ENCODE measurements at places on chromosomes 1 and 21.

GRCh38 chr1:196651079-196651478 is 764 bp upstream of the CFH start:
- no peak for DNase-seq

DNA sequence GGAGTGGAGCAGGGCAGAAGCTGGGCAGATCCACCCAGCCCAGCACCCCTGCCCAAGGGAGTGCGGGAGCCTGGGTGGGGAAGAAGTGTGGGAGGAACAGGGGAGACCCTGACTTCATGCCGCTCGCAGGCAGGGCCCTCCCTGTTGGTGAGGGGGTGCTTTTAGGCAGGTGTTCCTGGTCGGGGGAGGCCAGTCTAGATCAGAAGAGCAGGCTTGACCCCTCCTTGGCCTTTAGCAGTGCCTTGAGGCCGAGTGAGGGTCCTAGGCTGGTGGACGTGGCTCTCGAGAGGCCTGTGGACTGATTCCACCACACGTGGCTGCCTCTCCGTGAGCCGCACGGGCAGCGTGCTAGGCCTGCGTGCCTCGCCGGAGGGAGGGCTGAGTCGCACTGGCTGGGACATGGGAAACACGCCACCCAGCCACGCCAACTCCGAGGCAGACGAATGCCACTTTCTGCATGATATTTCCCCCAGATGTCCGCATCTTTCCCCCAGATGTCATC is 19.4 kb upstream of the COL18A1 start:
- no peak for DNase-seq

GRCh38 chr1:179296356-179297104 is 2.9 kb downstream of the SOAT1 start:
- no peak for DNase-seq

DNA sequence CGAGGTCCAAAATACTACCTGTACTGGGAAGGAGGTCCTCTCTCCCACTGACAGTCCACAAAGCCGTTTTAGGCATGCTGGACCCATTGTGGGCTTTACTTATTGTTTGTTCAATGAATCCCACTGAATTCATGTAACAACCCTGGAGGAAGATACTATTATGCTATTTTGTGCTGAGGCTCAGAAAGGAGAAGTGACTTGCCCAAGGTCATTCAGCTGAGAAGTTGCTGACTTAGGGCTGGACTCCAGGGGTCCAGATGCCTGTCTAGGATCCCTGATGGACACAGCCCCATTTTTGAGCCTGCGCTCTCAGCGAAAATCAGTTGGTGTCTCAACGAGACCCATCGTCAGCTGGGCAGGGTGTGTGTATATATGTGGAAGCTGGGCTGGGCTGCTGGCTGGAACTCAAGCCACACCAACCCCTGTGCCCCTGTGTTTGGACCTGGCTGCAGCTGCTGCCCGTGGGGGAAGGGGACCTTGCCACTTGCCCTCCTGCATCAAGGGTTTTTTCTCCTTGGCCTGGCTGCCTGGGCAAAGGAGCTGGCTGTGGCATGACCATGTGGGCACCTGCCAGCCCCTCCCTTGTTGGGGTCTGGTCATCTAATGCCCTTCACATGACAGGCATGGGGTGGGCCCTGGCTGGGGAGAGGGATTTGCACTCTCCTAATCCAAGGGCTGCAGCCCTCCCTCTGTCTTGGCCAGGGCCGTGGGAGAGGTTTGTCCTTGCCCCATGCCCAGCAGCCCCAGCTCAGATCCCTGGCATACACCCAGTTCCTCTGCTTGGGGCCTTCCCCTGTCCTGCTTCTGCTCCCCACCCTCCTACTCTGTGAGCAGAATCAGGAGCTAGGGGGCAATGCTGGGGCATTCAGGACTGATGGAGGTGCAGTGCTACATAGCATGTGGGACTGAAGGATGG is 15.0 kb downstream of the KCNQ4 start:
- DNase-seq = no peak

GRCh38 chr1:230641346-230641745 is 935 bp upstream of the COG2 start:
- DNase-seq = no peak

DNA sequence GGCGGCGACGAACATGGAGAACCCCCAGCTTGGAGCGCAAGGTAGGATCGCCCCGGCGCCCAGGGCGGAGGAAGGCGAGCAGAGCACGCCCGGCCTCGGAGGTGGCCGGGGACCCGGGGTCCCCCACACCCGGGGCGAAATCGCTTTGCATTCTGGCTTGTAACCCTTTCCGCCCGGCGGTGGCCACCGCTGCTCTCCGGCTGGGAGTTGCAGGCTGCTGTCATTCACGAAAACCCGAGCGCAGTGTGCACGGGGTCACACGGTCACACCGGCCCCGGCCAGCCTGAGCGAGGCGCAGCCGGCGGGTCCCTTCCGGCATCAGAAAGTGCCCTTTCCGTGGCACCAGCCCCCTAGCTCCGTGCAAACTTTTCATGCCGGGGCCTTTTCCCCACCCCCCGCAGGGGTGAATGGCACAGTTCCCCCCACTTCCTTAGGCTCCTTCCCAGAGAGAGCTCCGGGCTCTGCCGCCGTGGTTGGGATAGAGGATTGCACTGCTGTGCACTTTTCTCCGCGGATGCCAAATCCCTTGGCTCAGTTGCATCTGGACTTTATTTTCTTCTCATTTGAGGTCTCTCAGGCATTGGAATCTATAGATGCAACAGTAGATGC is 802 bp downstream of the KAZN start:
- no peak for DNase-seq

DNA sequence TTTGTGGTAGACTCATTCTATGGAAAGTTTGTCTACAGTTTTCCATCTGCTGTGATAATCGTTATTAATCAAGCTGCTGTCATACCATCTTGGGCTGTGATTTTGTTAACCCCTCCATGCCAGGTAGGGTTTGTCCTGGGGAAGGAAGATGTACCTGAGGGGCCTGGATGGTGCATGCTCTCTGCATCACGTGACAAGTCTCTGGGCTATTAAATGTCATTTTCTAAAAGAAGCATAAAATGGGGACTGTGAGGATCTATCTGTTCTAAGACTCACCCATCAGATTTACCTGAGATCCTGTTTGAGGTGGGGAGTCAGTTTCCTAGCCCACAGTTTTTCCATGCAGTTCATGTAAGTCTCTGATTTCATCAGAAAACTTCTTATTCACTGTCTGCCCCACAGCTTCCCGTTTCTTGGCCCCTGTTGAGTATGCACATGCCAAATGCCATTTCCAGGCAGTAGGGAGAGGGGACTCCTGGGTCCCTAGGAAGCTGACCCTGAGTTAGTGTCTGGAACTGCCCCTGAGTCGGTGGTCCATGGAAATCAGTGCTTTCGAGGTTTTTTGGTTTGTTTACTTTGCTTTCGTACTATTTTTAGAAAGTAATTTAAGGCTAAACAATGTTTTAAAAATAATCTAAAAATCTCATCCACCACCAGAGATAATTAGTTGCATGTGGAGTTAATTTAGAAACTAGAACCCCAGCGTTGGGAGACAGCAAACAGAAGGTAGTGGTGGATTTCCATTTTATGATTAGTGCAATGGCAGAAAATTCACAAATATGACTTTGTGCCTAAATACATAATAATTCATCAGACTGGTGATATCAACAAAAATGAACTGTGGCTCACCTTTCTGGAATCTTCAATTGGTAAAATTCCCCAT is 46.7 kb downstream of the ZBTB18 start:
- DNase-seq = no peak

GRCh38 chr21:44478124-44478800 is 23.0 kb downstream of the LRRC3 start:
- no peak for DNase-seq

DNA sequence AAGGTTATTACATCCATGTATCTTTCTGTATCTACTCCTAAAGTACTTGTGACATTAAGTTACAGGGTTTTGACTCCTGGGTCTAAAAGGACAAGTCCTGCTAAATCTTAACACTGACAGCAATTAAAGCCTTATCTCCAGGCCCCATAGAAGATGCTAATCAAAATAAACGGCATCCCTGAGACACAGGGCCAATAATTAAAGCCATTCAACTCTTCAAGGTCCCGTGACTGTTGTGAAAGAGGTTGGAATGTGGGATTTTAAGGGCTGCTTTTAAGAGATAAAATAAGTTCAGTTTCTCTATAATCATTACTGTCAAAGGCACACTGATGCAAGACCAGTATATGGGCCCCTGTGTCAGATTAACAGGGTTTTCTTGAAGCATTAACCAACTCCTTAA is 8.3 kb downstream of the DNAI4 start:
- DNase-seq = no peak

DNA sequence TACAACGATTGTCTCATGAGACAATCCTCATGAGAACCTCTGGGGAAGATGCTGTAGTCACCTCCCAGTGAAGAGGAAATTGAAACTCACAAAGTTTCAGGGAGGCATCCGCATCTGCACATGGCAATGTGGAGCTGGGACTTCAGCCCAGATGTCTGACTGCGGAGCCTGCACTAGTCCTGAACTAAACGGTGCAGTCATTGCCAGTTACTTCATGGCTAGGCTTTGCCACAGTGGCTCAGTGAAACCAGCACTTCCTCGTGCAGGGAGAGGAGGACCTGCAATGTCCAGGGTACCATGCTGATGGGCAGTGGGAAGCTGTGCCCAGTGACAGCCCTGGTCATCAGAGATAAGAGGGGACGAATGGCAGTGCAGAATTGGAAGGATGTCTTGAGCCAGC is 40.7 kb upstream of the ETS2 start:
- no peak for DNase-seq

DNA sequence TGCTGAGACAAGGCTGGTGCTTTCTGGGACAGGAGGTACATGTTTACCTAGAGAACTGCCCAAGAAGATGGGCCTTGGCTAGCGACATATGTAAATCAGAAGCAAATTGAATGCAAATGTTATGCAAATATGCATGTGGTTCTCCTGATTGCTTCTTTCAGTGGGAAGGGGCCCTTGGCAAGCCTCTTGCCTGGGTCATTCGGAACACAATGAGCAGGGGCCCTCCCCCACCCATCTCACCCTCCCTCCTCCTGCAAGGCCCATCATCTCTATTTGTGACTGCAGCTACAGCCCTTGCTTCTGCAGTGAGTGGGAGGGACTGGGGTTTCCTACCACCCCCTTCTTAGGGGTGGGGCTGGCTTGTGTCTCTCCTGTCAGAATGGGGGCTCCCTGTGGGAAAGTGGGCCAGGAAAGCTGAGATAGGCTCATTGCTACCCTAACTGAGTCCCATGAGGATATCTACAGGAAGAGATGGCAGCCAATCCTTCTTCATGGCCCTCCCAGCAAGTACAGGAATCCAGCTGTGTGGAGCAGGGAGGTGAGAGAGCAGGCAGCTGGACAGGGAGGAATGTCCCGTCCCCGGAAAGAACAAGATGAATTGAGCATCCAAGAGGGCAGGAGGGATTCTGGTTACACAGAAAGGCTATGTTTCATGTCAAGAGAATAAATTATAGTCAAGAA is 31.0 kb downstream of the FOXD2 start:
- no peak for DNase-seq
